ENCODE measurements at places on chromosomes 11 and 22. TPM values are rescaled to one million over a fixed set of nuclear protein-coding genes. Genes with fewer than 3 reads are reported as not detected.

DNA sequence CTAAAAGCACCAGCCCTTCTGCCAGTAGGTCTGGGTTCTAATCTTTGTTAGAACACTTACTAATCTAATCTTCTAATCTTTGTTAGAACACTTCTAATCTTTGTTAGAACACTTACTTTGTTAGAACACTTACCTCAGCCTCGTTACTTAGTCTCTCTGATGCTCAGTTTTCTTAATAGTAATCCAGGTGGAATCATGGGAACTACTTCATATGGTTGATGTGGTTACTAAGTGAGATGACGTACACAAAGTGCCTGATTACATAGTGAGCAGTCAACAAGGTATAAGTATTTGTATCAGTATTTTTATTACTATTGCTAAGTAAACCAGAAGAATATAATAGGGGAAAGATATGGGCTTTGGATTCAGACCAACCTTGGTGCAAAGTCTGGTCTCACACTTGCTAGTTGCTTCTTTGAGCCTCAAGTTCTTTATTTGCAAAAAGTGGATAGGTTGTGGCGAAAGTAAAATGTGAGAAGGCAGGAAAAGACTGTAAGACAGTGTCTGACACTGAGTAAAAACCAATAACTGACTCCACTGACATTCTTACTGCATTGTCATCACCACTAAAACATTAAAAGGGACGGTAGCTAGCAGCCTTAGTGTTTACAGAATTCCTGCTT is 83.7 kb downstream of the TRAF6 start:
- no peak for DNase-seq

GRCh38 chr11:128328955-128329551 is 258.3 kb downstream of the ETS1 start:
- DNase-seq = no peak

DNA sequence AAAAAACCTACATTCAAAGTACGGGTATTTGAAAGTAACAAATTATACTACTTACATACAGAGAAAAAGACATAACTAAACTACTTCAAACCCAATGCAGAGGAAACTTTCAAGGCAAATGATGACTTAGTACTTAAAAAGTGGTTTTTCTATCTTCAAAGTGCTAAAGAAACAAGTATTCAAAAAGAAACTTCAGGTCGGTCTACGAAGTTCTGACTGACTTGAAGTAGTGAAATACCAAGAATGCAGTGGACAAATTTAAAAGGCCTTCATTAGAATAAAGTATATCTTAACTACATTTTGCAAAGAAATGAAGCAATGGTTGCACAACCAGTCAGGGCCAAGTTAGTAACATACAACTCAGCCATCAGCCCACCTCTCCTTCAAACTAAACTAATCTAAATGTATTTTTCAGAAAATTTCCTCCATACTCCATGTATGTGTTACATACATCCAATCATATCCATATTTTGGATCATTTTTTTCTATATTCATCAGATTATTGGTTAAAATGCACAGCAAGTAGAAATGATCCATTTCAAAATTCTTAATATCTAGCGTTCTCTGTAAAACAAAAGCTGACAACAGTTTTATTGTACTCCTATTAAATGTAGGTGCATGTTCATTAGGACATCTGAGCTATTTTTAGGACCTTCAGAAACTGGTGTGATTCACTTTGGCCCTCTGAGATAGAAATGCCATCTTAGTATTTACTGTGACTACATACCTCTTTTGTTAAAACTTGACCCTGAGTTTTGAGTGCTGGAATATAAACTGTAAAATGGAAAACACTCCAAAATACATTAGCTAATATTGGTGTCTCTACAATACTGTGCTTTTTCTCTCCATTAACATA is 49.9 kb downstream of the BIRC2 start:
- no peak for DNase-seq

- no peak for DNase-seq
These were observed 18.8 kb upstream of the SYT13 start for GRCh38 chr11:45304992-45305335.

- DNase-seq = peak; percentile 57
These were observed 23.4 kb downstream of the LRRC55 start for GRCh38 chr11:57205041-57205641.

GRCh38 chr11:116840746-116841296 is 3.4 kb upstream of the APOA1 start:
- DNase-seq = no peak

DNA sequence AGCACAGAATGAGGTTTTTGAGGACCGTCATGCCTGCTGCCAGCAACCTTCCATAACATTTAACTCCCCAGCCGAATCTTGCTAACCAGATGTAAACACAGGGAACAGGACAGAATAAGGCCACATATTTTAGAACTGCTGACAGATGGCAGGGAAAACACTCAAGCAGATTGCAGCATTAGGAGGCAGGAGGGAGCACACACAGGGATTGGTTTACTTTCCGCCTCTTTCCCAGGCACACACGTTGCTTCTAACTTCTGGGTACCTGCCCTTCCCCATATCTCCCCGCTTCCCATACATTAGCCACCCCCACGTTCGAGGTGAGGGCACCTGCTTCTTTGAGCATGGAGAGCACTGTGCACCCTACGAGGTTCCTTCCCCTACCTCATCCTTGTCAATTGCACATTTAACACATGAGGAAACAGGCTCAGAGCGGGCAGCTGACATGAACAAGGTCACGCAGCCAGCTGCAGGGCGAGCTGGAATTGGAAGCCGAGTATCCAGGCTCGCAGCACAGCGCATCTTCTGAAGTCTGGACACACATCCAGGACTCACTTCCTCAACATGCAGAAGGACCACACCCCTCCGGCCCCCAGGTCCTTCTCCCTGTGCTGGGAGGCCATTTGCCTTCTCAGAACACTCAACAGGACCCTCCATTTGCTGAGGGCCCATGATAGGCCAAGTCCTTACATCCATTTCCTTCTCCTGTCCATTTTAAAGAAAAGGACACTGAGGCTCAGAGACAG is 18.7 kb downstream of the ASPHD2 start:
- no peak for DNase-seq

DNA sequence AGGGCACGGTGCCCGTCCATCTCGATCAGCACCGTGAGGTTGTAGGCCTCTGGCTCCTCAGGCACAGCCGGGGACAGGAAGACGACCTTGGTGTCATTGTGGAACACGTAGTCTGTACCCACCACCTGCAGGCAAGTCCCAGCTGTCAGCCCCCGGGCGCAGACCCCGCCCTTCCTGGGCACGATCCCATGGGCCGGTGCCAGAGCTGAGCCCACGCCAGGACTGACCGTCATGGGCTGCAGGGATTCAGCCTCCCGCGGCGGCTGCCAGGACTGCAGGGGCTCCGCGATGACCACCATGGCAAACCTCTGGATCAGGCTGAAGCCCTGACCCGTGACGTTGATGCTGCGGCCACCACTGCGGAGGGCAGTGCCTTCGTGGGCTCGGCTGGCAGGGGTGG is 11.8 kb upstream of the MAPK11 start:
- DNase-seq = no peak

DNA sequence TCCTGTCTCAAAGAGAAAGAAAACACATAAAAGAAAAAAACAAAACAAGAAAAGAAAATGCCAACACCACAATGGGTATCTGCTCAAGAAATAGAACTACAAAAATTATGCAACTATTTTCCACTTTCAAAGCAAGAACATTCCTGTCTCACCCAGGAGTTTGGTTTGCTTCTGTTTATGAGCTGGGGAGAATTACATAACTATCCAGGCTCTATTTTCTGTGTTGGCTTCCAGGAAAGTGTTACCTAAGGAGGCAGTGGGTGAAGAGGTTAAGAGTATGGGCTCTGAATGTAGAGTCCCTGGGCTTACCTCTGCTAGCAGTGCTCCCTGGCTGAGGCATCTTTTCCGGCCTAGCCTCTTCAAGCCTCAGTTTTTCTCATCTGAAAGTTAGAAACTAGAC is 426.7 kb downstream of the MIAT start:
- no peak for DNase-seq

GRCh38 chr11:47843361-47844055 is 4.6 kb downstream of the NUP160 start:
- no peak for DNase-seq

GRCh38 chr11:15197696-15198095 is 83.0 kb downstream of the INSC start:
- DNase-seq = no peak

DNA sequence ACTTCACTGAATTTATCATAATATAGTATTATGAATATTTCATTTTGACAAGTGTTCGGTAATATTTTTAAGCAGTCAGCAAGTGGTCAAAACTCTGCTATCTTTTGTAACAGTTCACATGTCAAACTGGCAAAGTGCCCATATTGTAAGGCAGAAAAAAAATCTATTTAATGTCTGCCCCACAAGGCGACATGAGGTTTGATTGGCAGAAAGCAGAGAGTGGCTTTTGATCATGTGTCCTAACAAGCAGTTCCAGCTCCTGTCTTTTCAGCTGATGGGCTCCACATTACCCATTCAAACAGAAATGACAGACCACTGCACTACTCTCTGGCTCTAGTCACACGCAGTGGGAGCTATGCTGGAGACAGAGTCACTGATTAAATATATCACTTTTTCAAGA is 59.0 kb downstream of the SOX6 start:
- DNase-seq = no peak

DNA sequence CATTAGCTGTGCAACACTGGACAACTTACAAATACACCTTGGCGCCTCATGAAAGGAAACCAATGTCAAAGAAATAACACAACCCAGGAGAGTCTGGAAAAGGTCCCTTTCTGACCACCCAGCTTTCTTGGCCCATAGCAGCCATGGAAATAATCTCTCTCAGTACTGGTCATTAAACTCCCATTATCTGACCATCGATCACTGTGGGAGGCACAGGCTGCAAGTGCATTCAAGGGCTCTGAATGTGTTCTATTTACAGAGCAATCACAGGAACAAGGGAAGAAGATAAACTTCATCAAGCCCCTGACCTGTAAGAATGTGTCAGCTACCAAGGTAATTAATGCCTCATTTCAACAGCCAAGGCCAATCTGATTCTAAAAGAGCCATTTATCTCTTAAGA is 40.1 kb downstream of the CTSC start:
- DNase-seq = no peak

GRCh38 chr11:33237039-33237597 is 20.1 kb upstream of the HIPK3 start:
- no peak for DNase-seq

DNA sequence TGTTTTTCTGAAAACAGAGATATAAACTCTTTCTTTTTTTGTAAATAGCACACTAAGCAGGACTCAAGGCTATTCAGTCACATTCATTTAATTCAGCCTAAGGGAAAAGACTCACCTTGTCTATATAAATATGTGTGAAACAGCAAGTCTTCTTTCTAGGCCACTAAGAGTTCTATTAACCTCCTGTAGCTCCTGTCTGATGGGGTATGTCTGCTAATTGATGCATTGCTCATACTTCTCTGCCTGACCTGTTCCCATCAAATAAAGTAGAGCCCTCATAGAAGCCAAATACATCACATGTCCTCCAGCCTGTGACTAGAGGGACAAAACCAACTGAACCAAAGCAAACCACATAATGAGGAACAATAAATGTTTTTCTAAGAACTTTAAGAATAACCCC is 68.2 kb downstream of the MSANTD4 start:
- no peak for DNase-seq

GRCh38 chr11:19912115-19912957 is 199.7 kb downstream of the NAV2 start:
- DNase-seq = no peak

DNA sequence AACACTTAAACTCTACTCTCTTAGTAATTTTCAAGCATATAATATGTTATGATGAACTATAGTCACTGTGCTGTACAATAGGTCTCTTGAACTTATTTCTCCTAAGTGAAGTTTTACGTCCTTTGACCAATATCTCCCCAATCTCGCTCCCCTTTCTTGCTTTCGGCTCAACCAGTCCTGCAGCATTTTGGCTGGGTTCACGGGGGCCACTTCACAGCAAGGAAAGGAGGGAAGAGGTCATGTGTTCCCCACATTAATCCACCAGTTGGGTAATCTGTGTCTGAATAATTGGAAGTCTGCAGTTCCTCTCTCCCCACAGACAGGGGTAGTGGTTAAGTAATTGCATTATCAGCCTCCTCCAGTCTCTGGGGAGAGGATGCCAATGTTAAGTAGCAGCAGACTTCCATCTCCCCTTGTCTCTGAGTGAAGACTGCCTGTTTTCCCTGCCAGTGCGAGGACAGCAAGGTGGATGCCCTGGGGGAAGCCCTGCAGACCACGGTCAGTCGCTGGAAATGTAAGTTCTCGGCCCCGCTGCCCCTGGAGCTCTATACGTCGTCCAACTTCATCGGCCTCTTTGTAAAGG is 59.2 kb upstream of the CRTAM start:
- no peak for DNase-seq

- no peak for DNase-seq
These were observed 5.3 kb upstream of the CARD18 start for GRCh38 chr11:105144887-105145286.

DNA sequence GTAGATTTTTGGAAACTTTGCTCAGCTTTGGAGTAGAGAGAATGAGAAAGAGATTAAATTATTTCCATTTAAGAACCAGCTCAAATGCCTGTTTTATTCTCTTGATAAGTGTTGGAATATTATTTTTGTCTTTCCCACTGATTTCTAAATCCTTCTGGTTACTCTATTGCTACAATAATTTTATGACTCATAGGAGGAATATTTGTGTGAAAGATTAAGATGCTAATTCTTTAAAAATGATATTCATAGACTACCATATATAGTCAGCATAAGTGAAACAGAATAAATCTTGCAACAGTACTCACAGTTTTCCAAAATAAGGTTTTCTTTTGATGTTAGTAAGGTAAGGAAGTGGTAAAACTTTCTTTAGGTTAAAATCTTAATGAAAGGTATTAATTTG is 60.9 kb downstream of the YAP1 start:
- DNase-seq = no peak

DNA sequence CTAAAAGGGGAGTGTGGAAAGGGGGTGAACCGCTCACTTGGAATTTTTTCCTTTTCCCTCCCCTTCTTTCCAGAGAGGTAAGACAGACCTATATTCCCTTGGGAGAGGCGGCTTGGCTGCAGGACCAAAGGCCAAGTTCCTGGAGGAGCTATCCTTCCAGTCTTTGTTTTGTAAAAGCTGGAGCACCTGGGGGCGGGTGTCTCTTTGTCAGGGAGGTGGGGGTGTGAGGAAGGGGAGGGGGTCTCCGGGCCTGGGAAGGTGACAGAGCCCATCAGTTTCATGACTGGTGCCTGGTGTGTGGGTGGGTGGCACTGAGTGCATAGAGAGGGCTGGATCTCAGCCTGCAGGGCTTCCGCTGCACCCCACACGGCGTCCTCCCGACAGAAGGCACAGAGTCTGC is 18.5 kb downstream of the PTPN5 start:
- no peak for DNase-seq

GRCh38 chr11:78612721-78613377 is 38.2 kb upstream of the NARS2 start:
- no peak for DNase-seq

The MUC15 gene
- total RNA-seq = not detected

The GVQW3 gene
- 4.5 TPM for total RNA-seq

The MYOD1 gene
- total RNA-seq = not detected

The SOX10 gene
- total RNA-seq = 2.4 TPM

The GAL gene
- 65.2 TPM for total RNA-seq

The RBM7 gene
- total RNA-seq = 55.5 TPM

The SCO2 gene
- total RNA-seq = 3.3 TPM

The OR8D4 gene
- not detected for total RNA-seq

The ART1 gene
- not detected for total RNA-seq

All from H9 (cell line).